ENCODE measurements at places on chromosomes 11 and 22. TPM values are rescaled to one million over a fixed set of nuclear protein-coding genes. Genes with fewer than 3 reads are reported as not detected.

Gene SMIM35
- total RNA-seq = 0.09 TPM

Gene SPON1
- total RNA-seq = 13.7 TPM

Gene SLC22A25
- not detected for total RNA-seq

GRCh38 chr22:19136915-19137314, 5.8 kb downstream of the TSSK2 start:
- no peaks in the 10 kb centered on the region for H3K4me1 ChIP-seq
- no peak overlapping the region for H3K4me3 ChIP-seq
- H3K27me3 ChIP-seq = no peaks in the 10 kb centered on the region
- peaks cover 34% of the 10 kb centered on the region for H3K36me3 ChIP-seq
- no peak overlapping the region for H3K27ac ChIP-seq

- DNase-seq = no peak
- no peak overlapping the region for H3K4me3 ChIP-seq
- no peaks in the 10 kb centered on the region for H3K27me3 ChIP-seq
Measured at GRCh38 chr22:31332886-31333285, 13.3 kb downstream of the PATZ1 start.

DNA sequence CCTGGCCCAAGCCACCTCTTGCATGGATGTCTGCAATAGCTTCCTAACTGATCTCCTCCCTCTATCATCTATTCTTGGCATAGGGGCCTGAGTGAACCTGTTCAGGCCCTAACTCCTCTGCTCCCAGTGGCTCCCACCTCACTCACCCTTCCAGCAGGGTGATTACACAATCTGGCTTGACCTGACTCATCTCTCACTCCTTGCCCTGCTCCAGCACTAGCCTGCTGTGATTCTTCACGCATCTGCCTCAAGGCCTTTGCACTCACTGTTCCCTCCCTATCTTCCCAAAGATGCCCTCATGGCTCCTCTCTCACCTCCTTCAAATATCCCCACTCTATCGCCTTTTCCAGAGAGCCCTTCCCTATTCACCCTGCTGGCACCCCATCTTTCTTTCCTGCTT, 10.5 kb downstream of the SCN4B start:
- H3K4me1 ChIP-seq = no peaks in the 10 kb centered on the region
- no peaks in the 10 kb centered on the region for H3K36me3 ChIP-seq
- H3K27ac ChIP-seq = no peak overlapping the region
- no peaks in the 10 kb centered on the region for H3K27me3 ChIP-seq
- H3K4me3 ChIP-seq = no peak overlapping the region

- no peaks in the 10 kb centered on the region for H3K4me1 ChIP-seq
- H3K4me3 ChIP-seq = no peak overlapping the region
- no peak overlapping the region for H3K27ac ChIP-seq
- H3K36me3 ChIP-seq = no peaks in the 10 kb centered on the region
- peak; percentile 34 for DNase-seq
Measured at GRCh38 chr22:27113211-27113635, 455.8 kb downstream of the MIAT start.
